ENCODE measurements at places on chromosomes 2 and 18.

DNA sequence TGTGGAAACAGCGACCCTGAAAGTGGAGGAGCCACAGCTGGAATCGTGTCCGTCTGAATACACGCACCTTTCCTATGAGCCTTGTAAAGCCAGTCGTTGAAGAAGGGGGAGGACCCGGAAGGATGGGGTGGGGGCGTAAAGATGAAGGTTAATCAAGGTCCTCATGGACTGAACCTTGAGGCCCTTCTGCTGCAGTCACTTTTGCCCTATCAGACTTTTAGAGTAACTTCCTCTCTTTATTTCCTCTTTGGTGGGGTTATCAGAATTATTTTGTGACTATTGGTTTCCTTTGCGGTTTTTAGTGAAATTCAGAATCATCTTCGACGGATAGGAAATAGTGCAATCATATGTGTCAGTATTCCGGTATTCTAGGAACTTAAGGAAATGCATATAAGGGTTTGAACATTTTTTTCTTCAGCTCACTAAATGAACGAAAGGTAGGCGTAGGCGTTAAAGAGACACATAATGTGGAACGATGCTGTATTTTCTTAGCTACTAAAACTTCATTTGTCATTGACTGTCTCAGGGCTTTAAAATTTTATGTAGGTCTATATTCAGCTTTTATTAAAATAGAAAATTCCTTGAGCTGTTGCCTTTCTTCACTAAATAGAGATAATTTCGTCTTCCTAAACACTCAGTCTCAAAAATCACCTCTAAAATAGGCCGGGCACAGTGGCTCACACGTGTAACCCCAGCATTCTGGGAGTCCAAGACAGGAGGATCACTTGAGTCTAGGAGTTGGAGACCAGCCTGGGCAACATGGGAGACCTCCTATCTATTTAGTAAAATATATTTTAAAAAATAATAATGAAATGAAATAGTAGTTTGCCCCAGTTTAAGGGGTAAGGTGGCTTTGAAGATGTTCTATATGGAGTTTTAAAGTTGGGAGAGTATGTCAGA lies 1.4 kb upstream of the YES1 start:
- peak; percentile 86 for DNase-seq

- no peak for DNase-seq
Measured at GRCh38 chr18:51120809-51121596, 76.5 kb downstream of the MEX3C start.

DNA sequence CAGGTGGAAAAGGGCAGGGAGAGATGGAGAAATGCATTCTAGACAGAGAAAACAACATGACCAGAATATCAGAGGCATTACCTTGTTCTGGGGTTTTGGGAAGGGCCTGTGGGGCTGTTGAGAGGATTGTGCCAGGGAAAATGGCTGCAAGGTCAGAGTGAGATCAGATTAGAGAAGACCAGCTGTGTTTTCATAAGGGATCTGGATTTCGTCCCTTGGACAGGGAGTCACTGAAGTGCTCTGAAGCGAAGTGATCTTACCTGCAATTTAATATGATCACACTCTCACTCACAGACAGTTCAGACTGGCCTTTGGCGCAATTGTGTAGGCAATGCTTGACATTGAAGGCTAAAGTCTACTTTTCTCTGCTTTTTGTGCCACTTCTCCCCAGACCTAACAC lies 20.3 kb upstream of the REG3G start:
- no peak for DNase-seq

GRCh38 chr2:52144590-52144989 lies 1112.7 kb upstream of the NRXN1 start:
- no peak for DNase-seq

DNA sequence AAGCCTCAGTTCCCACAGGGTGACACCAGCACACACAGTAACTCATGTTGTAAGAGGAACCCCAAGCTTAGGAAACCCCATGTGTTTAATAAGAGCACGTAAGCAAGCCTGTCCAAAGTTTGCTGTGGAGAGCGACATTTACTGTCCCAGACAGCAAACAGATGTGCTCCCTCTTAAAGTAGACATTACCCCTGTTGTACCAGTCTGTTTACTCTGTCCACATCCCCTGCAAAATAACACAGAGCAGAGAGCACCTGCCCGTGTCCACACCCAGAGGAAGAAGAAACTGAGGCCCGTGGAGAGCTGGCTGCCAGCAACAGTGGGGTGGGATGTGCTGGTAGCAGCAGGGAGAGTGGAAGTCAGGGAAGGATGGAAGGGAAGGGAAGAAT lies 243.5 kb downstream of the GBX2 start:
- DNase-seq = no peak

- DNase-seq = peak; percentile 86
Measured at GRCh38 chr18:65753520-65753919, 2.7 kb downstream of the CDH7 start.

DNA sequence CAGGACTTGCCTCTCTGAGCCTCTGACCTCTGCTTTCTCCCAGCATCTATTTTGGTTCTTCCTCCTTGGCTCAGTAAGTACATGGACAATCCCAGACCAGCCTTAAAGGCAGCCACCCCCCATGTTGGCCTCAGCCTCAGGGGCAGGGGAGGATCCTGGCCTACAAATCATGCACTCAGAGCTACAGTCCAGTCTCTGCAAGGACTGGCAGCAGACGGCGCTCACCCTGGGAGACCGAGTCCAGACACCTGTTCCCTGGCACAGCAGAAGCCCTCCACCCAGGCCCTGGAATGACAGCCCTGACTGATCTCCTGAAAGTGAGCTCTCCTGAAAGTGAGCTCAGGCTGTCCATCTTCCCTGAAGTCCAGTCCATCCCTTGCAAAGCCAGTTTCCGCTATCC lies 25.7 kb upstream of the PTPN4 start:
- no peak for DNase-seq

- peak; percentile 1 for DNase-seq
Measured at GRCh38 chr2:235820571-235820970, 326.7 kb downstream of the AGAP1 start.

DNA sequence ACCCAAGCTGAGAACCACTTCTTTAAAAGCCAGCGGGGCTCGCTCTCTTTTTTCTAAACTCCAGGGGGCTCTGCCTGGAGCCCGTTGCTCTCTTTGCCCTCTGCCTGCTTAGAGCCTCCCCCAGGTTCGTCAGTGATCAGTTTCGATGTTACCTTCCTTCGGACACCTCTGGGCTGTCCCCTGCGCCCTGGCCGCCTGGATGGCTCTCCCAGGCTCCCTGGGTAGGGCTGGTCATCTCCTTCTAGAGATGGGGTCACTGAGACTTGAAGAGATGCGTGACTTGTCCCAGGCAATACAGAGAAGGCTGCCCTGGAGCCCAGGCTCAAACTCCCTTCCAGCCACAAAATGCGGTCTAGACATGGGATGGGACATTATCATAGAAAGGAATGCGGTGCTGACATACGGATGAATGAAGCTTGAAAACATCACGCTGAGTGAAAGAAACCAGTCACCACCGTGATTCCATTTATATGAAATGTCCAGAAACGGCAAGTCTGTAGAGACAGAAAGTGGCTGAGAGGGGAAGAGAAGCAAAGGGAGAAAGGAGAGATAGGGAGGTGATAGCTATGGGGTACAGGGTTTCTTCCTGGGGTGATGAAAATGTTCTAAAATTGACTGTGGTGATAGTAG lies 14.6 kb downstream of the KCNF1 start:
- no peak for DNase-seq

DNA sequence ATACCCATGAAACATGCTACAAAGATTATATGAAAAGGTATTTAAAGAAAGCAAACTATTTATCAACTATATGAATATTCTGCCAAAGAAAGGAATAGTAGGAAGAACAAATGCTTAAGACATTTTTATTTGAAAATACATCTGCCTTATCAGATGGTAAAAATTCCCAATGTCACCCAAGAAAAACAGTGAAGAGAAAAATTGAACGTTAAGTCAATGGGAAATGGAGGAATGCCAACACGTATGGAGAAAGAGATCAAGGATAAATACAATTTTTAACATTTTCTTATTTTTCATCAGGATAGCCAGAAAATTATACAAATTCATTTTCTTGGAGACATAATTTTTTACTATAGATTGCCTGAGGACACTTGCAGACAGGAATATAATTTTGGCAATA lies 394.2 kb downstream of the ZEB2 start:
- DNase-seq = no peak

DNA sequence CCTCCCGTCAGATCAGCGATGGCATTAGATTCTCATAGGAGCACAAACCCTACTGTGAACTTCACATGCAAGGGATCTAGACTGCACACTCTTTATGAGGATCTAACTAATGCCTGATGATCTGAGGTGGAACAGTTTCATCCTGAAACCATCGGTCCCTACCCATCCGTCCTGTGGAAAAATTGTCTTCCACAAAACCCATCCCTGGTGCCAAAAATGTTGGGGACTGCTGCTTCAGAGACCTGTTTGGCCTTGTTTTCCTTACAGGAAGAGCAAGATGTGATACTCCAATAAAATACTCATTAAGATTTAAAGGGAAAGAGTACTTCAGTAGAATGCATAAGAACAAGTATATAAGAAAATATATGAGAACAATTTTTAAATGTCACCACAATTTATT lies 71.1 kb downstream of the RNF152 start:
- no peak for DNase-seq

DNA sequence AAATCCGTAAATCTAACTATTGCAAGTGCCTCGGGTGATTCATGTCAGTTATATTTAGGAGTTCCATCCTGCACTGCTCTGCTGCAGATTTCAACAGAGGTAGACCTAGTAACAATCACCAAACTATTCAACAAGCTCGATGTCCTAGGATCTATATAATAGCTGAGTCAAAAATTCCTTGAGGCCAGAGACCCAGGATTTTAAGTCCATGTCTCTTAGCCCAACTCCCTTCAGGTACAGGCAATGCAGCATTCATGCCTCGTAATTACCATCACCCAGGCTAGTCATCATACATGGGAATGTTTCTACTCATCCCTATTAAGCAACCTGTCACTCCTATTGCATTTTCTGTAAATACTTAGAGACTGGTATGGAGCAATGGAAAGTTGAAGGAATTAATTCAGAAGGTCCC lies 729 bp downstream of the TM4SF20 start:
- DNase-seq = no peak

DNA sequence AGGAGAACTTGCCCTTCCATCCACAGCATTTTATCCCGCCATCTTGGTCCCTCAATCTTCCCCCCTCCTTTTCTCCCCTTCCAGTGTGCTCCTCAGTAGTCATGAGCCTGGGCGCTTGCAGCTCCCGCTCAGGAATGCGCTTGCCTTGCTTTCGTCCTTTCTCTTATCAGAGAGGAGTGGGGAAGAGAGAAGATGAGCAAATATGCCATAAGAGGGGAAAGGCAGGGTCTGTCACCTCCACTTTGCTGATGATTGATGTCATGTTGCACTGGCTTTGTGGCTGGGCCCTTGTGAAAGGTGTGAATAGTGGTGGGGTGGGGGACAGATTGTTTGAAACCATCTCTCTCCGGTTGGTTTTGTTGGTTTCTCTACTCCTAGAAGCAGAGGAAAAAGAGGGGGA lies 569.3 kb downstream of the TNS1 start:
- no peak for DNase-seq

GRCh38 chr2:64363848-64364247 lies 90.1 kb upstream of the LGALSL start:
- DNase-seq = no peak

Measured in hematopoietic multipotent progenitor cell treated with erythropoietin and hydrocortisone succinate and interleukin-3 and kit ligand, for 6 days (in vitro differentiated cells).